ENCODE measurements at places on chromosomes 2 and 18.

GRCh38 chr18:32802591-32803451, 30.0 kb upstream of the KLHL14 start:
- DNase-seq: no peak

GRCh38 chr2:226743915-226744314, 55.7 kb downstream of the IRS1 start:
- no peak for DNase-seq

- DNase-seq: no peak
These were observed 8.1 kb upstream of the MGAT4A start for GRCh38 chr2:98739020-98739419.

- no peak for DNase-seq
These were observed 170.0 kb upstream of the STK17B start for GRCh38 chr2:196341277-196341841.

DNA sequence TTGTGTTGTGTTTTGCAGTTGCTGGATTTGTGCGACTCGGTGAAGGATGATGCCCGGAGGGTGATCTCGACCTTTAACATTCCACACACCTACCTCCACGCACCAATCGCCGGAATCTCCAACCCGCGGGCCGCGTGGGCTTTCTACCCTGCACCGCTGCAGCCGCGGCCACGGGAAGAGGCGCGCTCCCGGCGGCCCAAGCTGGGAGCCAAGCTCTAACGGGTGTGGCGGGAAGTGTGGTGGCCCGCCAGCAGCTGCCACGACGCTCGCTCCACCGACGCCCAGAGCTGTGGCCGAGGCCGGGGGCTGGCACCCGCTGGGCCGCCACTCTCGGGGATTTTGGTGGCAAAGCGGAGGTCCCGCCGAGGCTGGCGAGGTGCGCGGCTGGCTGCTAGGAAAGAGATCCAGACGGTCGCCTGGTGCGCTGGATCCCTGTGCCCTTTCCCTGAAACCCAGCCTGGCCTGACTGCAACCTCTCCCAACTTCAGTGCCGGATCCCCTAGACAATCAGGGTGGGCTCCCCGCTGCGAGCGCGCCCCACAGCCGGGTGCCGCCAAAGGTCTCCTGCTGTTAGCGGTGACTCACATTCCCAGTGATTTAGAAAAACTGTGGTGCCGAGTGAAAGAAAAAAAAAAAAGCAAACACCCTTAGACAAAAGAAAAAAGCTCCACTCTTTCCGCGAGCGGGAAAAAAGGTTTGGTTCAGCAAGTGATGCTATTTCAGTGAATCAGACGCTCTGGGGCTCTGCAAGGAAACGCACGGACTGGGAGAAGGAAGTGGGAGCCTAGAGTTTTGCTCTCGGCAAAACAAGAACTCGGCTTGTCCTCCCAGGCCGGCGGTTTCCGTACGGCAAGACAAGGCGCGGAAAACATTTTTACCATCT, 2.9 kb upstream of the BCL2L11 start:
- peak; percentile 40 for DNase-seq
